SK-MEL-5 (cell line): ENCODE measurements at places on chromosomes 5 and 9. TPM values are rescaled to one million over a fixed set of nuclear protein-coding genes. Genes with fewer than 3 reads are reported as not detected.

SH3RF2 gene
- total RNA-seq: 0.51 and 0.77 TPM in 2 replicates

DOCK2 gene
- total RNA-seq: 0.48 TPM in 1 of 2 replicates, not detected in the other

PSAT1 gene
- 239 and 261 TPM in 2 replicates for total RNA-seq

C7 gene
- total RNA-seq: 0.61 and 4.0 TPM in 2 replicates

C5orf52 gene
- not detected in 2 replicates for total RNA-seq

SMIM32 gene
- not detected in 2 replicates for total RNA-seq

TRIM36 gene
- total RNA-seq: 2.3 and 2.4 TPM in 2 replicates

GPX3 gene
- 0.13 and 1.2 TPM in 2 replicates for total RNA-seq

ANKRD18B gene
- 0.45 and 4.8 TPM in 2 replicates for total RNA-seq

SPINK13 gene
- 0.50 TPM in 1 of 2 replicates, not detected in the other for total RNA-seq

ADRA1B gene
- total RNA-seq: not detected in 2 replicates

PCSK1 gene
- total RNA-seq: 10.9 and 13.6 TPM in 2 replicates

POU5F2 gene
- total RNA-seq: 0.19 and 0.32 TPM in 2 replicates

INSL4 gene
- total RNA-seq: 0.13 and 0.40 TPM in 2 replicates
